ENCODE measurements at places on chromosomes 5 and 9.

DNA sequence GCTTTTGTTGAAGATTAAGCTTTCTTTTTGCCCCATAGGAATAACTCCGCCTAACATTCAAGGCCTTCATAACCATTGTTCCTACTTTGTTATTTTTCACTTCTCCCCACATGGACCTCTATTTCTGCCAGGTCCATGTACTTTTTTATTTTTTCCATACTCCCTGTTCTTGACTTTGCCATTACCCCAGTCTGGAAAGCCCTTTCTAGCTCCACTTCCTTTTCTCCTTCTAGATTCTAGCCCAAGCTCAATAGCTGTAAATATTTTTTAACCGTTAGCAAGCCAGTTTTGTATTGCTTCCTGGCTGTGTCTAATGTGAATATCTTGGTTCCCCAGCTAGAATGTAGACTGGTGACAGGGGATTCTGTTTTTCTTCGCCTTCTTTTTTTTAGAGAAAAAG, 26.1 kb downstream of the NCBP1 start:
- no peak for DNase-seq

DNA sequence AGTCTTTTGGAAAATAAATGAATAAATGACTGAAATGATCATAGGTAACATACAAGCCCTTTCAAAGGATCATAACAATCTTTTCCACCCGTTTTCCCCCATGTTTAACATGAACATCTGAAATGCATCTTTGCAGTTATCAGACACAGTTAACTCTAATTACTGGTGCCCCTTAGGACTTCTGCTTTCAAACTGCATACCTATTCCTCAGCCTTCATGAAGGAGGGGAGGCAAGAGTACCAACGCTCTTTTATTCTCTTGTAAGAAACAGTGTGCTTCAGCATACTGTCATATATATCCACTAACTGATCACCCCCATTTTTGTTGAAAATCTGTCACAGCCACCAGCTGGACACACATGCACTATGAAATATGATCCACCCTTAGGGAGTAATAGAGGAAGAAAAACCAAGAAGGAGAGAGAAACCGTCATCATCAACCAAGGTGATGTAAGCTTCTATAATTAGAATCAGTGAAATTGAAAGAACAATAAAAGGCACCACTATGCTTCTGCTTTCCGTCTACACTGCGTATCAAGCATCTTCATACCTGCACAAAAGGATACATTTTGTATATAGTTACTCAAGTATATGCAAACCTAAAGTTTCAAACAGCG, 98.7 kb downstream of the RAPGEF6 start:
- no peak for DNase-seq

DNA sequence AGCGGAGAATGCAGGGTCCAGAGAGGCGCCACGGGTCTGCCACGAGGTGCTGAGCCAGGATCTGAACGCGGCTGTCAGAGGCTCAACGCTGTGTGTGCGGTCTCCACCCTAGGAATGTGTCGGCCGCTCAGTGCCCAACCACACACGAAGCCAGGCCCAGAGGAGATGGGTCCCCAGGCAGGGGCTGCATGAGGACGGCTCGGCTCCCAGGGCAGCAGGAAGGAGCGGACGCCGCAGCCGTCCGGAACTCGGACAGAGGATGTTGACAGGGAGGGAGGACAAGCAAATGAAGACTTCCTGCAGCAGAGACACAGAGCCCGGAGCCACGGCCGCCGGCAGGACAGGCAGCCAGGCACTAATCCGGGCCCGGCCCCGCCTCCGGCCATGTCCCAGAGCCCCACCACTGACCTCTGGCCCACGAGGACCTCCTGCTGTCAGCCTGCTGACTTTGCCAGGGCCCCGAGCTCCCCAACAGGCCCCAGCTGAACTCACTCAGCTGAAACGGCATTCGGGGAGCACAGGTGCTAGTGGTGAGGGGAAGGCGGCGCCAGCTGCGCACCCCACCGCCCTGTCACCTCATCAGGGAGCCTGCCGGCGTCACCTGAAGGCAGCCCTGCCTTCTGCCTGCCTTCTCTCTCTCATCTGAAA, 12.7 kb downstream of the VAV2 start:
- no peak for DNase-seq

DNA sequence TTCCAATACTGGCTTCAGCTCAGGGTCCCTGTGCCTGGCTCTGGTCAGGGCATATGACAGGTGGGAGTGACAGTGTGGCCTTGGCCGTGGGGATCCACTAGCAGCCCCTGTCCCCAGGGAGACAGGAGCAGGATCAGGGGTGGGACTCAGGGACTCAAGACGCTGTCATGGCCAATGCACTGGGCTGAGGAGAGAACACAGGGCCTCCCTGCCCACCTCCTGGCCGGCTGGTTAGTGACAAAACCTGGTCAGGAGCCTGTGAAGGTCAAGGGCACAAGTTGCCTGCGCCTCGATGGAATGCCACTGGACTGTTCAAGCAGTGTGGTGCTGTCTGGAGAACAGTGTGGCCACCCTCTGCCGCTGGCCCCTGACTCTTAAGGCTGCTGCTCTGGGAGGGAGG, 86.8 kb downstream of the OLFM1 start:
- no peak for DNase-seq

DNA sequence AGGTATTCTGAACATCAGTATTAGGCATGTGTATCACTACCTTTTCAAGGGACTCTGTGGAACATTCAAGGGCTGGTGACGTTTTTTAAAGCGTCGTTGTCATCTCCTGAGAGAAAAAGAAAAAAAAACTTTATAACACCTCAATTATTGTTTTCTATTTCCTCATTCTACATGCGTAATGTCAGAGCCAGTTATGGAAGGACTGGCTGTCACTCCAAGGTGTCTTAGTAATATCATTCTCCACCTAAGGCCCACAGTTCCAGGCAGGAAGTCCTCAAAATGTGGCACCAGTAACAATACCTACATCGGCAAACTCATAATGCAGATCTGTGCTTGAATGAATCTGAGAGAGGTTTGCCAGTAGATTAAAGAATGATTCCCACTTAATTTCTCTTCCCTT, 210.2 kb downstream of the SAXO1 start:
- no peak for DNase-seq

DNA sequence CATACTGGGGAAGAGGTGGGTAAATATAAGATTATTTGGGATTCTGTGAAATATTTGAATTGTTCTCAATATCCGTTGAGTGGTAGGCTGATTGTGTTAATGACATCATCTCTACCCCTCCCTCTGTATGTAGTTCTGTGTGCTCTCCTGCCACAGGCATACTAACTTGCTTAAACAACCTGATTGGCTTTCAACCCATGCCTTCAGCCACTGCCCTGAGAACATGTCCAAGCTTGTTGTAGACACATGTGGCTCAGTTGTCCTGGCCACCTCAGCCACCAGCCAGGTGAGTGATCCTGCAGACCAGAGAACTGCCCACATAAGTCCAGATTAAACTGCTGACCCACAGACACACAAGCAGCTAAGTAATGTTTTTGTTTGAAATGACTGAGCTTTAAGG, 31.1 kb downstream of the ANKS6 start:
- no peak for DNase-seq

DNA sequence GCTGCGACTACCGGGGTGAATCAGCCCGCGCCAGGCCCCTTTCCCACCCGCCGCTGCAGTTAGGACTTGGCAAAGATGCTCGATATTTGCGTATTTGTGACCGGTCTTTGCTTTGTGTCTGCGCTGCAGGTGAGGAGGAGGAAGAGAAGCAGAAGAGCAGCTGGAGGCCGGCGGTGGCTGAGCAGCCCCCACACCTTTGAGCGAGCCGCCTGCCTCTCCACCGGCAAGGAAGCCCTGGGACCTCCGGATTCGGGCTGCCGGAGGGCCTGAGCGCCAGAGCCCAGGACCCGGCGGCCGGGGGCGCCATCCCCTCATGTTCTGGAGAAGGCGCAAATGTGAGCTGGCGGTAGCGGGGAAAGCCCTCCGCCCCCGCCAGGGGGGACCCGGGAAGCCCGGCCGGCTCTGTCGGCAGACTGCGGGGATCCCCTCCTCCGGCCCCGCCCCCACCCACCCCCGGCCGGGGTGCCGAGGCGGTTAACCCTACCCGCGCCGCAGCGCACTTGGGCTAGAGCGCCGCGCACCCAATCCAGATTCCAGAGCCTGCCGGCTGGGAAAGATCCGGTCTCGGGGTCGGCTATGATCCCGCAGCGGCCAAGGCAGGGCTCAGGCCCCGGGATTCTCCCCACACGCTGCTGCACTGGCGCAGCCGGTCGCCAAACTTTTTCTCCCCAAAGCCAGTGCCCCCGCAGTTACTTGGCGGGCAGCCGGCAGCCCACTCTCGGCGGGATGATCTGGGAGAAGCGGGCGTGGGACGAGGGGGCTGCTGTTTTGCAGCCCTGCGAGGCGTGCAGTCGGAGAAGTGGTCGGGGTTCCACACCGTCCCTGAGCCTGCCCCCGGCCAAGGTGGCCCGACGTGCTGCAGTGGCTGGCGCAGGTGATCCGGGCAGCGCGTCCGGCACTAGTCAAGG, 800 bp upstream of the KCNN2 start:
- DNase-seq: no peak

- DNase-seq: peak; percentile 62
These were observed 42.8 kb downstream of the TIMD4 start for GRCh38 chr5:156920042-156920860.

DNA sequence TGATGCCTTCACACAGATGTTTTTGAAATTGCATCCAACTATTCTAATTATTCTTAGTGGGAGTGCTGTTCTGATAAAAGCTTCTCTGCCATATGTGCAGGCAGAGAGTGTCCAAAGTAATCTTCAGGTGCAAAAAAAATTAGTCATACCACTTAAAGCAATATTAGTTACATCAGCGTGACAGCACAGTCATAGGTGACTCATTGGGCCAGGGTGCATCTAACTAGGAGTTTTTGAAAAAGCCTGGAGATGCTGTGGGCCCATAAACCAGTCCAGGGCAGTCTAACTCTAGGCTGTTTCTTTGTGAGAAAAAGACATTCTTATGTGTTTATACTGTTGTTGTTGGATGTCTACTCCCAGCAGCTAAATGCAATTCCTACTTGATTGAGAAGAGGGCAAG, 33.0 kb upstream of the C6 start:
- no peak for DNase-seq

- no peak for DNase-seq
These were observed 6.6 kb upstream of the ZNF608 start for GRCh38 chr5:124752854-124753720.

GRCh38 chr5:128303593-128303992, 220.0 kb downstream of the SLC12A2 start:
- no peak for DNase-seq

DNA sequence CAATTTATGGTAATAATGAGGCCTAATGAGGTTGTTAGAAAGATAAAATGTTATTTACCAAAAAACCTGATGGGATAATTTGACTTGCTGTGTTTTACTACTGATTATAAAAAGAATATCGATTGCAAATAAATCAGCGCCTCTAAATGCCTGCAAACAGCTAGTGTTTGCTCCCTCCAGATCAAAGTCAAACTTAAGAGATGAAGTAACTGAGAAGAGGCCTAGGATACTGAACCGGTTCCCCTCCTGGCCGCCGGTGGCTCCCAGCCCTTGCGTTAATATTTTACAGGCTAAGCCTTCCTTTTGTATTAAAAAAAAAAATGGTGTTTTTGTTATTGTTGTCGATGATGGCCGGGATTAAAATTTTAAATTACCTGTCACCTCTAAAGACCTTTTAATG, 2.6 kb downstream of the IRX1 start:
- no peak for DNase-seq

- no peak for DNase-seq
These were observed 76.0 kb downstream of the VAV2 start for GRCh38 chr9:133916159-133916541.

GRCh38 chr5:179405426-179406030, 60.3 kb upstream of the ADAMTS2 start:
- no peak for DNase-seq

GRCh38 chr5:99243111-99243510, 314.3 kb upstream of the CHD1 start:
- DNase-seq: no peak

DNA sequence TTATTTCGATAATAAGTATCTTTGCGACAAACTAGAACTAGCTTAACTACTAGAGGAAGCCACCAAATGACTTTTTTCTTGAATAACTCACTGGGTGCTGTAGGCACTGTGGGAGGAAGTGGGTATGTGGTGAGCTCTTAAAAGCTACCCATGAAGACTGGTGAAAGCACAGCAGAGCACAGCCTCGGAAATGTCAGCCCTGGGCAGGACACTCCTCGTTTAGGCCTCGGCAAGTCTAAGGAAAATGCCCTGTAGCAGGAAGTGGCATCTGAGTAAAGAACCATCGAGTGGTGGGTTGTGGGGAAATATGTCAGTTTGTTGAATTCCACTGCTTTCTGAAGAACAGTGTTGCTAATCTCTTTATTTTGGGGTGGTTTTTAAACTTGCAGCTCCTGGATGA, 44.0 kb upstream of the NCS1 start:
- DNase-seq: peak; percentile 47

DNA sequence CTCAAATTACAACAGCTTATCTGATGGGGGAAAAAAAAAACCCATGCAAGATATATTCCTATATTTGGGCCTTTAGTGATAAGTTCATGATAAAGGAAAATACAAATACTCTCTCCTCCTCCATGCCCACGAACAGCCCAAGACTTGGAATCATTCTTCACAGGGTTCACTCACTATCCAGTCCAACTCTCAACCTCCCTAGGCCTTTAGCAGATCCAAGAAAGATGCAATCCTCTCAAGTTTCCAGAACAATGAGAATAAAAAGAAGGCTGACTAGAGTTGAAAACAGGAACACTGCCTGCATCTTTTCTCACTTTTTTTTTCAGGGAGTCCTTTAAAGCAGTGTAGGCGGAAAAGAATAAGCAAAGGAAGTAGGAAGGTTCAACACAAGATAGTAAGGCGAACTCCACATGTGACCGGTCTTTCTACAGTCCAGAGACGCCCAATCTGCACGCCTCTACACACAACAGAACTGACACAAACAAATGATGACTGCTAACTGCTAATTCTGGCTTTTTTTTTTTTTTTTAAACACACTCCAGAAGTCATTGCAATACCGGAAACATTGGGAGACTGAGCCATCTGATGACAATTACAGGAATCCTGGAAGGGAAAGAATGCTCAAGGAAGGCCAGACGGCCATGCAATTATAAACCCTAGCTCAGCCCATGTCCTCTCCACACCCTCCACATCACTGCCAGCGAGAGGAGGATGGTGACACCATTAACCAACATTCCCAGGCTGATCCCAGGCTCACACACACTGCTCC, 75.4 kb downstream of the BNC2 start:
- DNase-seq: no peak

DNA sequence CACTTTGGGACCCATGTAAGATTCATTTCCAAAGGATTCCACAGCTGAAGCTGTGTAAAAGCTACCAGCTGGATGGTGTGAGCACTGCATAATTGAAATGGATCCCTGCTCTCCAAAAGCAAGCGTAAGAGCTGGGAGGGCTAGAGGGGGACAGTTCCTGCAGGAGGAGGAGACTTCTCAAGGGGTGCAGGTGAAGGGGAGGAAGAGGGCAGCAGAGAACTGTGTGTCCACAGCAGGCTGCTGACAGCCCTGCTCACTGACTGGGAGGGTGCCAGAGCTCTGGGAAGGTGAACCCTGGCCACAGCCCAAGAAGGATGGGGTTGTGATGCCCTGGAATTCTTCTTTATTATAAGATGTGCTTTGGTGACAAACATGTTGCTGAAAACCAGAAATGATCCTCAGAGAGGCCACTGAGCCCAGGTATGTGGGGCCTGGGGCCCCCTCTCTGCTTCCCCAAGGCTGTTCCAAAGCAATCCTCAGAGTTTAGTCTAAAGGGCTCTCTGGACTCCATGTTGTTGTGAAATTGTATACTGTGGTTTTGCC, 112.8 kb upstream of the SLC25A48 start:
- DNase-seq: no peak

GRCh38 chr5:38600329-38601045, 44.0 kb upstream of the LIFR start:
- no peak for DNase-seq

- no peak for DNase-seq
These were observed 45.3 kb upstream of the CCDC112 start for GRCh38 chr5:115341745-115342144.

GRCh38 chr5:57776035-57776434, 293.4 kb upstream of the ACTBL2 start:
- DNase-seq: no peak

Measured in stimulated activated CD4-positive, alpha-beta T cell treated with anti-CD3 and anti-CD28 coated beads, Interleukin-2, amount 100 ng/mL, for 48 hours (primary cell).